Cardiac muscle cell (in vitro differentiated cells and primary cell): ENCODE measurements at places on chromosomes 3 and 15. TPM values are rescaled to one million over a fixed set of nuclear protein-coding genes. Genes with fewer than 3 reads are reported as not detected.

- no peak overlapping the region for H3K27ac ChIP-seq
- H3K27me3 ChIP-seq, result no peaks in the 10 kb centered on the region
- no peak for DNase-seq
- H3K4me3 ChIP-seq, result no peak overlapping the region
- H3K36me3 ChIP-seq, result no peaks in the 10 kb centered on the region
Measured at GRCh38 chr15:40051616-40052415, 12.8 kb upstream of the SRP14 start.

- H3K27me3 ChIP-seq, result no peaks in the 10 kb centered on the region
- H3K4me3 ChIP-seq, result no peak overlapping the region
- DNase-seq, result no peak
Measured at GRCh38 chr3:11606865-11607440, 36.8 kb downstream of the VGLL4 start.

- H3K27ac ChIP-seq, result no peak overlapping the region
- no peaks in the 10 kb centered on the region for H3K36me3 ChIP-seq
- H3K27me3 ChIP-seq, result no peaks in the 10 kb centered on the region
Measured at GRCh38 chr3:76096036-76096435, 310.7 kb upstream of the ZNF717 start.

DNA sequence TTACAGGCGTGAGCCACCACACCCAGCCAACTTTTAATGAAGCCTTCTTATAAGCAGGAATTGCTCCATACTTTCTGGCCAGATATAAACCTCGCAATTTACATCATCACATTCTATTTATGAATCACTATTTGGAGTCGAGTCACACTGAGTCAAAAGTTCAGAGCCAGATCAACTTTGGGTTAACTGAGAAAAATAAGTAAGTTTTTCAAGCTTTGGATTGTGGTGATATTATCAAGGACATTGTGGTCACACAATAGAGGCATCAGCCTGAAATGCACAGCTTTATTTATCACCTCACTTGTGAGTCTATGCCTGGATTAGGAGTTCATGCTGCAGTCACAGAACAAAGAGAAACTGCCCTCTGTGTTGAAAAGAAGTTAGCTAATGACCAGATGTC lies 1163.5 kb downstream of the ROBO1 start:
- no peak overlapping the region for H3K27ac ChIP-seq
- peaks cover 13% of the 10 kb centered on the region for H3K36me3 ChIP-seq
- no peaks in the 10 kb centered on the region for H3K4me1 ChIP-seq
- H3K4me3 ChIP-seq, result no peak overlapping the region
- peak; percentile 86 for DNase-seq

- no peaks in the 10 kb centered on the region for H3K27me3 ChIP-seq
- no peaks in the 10 kb centered on the region for H3K36me3 ChIP-seq
- H3K4me3 ChIP-seq, result no peak overlapping the region
- no peak overlapping the region for H3K27ac ChIP-seq
- no peak for DNase-seq
Measured at GRCh38 chr15:67865766-67866165, 25.9 kb upstream of the RNU6-1 start.

GRCh38 chr3:161345023-161345422 lies 26.3 kb downstream of the SPTSSB start:
- H3K4me3 ChIP-seq, result no peak overlapping the region
- H3K27me3 ChIP-seq, result no peaks in the 10 kb centered on the region
- H3K4me1 ChIP-seq, result no peaks in the 10 kb centered on the region
- no peak for DNase-seq

DNA sequence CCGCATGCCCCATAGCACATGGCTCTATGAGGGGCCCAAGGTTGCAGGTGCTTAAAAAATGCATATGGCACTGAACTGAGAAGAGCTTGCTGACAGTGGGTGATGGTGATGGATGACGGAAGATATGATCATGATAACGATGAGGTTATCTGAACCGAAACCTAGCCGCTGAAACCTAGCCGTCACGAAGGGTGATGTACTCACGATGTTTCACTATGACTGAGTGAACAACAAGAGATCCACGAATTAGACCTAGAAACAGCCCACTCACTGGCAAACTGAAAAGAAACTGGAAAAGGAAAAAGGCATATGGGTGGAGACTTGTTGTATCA lies 57.6 kb upstream of the BCL6 start:
- no peak overlapping the region for H3K4me3 ChIP-seq
- no peaks in the 10 kb centered on the region for H3K36me3 ChIP-seq
- no peak for DNase-seq
- H3K27me3 ChIP-seq, result no peaks in the 10 kb centered on the region

GRCh38 chr3:139394116-139394515 lies 4.7 kb upstream of the COPB2 start:
- peaks cover 27% of the 10 kb centered on the region for H3K4me1 ChIP-seq
- H3K36me3 ChIP-seq, result no peaks in the 10 kb centered on the region
- no peak overlapping the region for H3K4me3 ChIP-seq
- H3K27me3 ChIP-seq, result no peaks in the 10 kb centered on the region

DNA sequence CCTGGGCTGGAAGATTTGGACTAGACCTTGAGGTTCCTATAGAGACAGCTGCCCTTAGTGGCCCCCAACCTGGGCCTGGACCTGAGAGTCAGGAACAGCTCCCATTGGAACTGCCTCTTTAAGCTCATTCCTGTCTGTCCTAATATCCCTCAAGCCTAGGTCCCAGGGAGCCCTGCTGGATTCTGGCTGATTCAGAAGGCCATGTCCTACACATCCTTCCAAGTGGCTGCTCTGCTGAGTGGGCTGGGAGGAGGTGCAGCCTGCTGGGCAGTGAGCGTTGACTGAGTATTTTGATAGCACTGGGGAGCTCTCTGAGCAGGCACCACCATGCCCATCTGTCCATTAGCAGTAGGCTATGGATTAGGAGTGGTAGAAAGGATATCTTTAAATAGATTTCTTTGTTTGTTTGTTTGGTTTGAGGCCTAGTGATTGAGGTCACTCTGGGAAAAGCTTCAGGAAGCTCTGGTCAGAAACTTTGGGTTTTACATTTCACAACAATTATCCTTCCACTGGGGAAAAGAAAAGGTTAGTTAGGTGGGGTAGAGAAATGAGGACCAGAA lies 54.6 kb upstream of the ATOSA start:
- no peak for DNase-seq
- no peak overlapping the region for H3K27ac ChIP-seq
- H3K36me3 ChIP-seq, result no peaks in the 10 kb centered on the region
- no peaks in the 10 kb centered on the region for H3K27me3 ChIP-seq
- peaks cover 4% of the 10 kb centered on the region for H3K4me1 ChIP-seq

GRCh38 chr3:18237251-18238005 lies 187.7 kb downstream of the SATB1 start:
- H3K4me3 ChIP-seq, result no peak overlapping the region
- no peaks in the 10 kb centered on the region for H3K36me3 ChIP-seq

GRCh38 chr3:170506556-170506955 lies 79.3 kb downstream of the SLC7A14 start:
- peaks cover 6% of the 10 kb centered on the region for H3K4me1 ChIP-seq
- DNase-seq, result peak; percentile 26
- H3K4me3 ChIP-seq, result no peak overlapping the region
- H3K27me3 ChIP-seq, result no peaks in the 10 kb centered on the region
- H3K36me3 ChIP-seq, result no peaks in the 10 kb centered on the region
- H3K27ac ChIP-seq, result no peak overlapping the region

DNA sequence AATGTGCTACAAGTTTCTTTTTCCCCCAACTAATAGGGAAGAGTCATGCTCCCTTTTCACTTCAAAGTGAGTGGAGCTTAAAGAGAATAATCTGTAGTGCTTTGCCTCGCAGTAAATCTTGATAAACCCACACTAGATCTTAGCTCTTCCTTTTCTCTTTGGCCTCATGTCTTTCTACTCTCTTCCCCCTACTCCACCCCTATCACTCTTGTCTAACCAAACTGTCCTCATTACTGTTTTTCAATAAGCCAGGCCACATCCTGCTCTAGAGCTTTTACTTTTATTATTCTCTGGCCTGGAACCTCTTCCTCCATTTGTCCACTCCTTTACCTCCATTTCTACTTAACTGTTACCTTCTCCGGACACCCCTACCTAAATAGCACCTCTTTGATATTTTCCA lies 291.0 kb upstream of the SATB1 start:
- no peak overlapping the region for H3K27ac ChIP-seq
- no peaks in the 10 kb centered on the region for H3K36me3 ChIP-seq
- no peak for DNase-seq
- H3K4me3 ChIP-seq, result no peak overlapping the region

DNA sequence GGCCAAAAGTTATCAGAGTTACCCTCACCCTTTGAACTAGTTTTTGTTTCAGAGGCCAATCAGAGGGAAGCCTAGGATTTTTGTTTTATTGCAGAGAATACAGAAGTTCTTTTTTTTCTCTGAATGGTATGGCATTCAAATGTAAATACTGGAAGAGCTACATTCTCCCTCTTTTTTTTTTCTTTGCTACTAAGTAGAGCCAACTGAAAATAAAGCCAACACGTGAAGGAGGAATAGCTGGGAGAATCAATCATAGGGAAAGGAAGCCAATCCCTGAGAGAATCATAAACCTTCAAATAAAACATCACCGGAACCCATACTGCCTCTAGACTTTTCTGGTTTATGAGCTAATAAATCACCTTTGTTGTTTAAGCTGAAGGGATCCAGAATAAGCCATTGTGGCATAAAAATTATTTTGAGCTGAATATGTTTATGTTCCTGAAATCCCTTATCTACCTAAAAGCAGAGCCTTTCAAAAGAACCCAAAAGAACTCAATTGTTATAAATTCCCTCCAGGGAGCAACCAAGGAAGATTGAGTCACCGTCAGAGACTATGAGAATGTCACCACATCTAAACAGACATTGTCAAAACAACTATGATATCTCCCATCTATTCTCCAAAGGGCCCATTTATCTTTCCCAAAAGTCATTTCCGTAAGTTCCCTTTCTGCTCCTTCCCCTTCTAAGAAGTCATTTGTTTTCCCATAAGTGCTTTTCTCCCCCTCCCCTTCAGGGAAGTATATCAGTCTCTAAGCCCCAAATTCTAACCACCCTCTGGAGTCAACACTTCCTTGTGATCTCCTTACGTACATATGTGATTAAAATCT lies 3.8 kb upstream of the ZNF280D start:
- no peak for DNase-seq
- no peak overlapping the region for H3K4me3 ChIP-seq
- no peak overlapping the region for H3K27ac ChIP-seq
- H3K36me3 ChIP-seq, result no peaks in the 10 kb centered on the region

GRCh38 chr3:42375121-42375800 lies 35.1 kb downstream of the LYZL4 start:
- H3K4me3 ChIP-seq, result no peak overlapping the region
- H3K27ac ChIP-seq, result no peak overlapping the region
- DNase-seq, result no peak

GRCh38 chr3:99674086-99674789 lies 35.8 kb downstream of the COL8A1 start:
- no peaks in the 10 kb centered on the region for H3K36me3 ChIP-seq
- H3K27ac ChIP-seq, result no peak overlapping the region

DNA sequence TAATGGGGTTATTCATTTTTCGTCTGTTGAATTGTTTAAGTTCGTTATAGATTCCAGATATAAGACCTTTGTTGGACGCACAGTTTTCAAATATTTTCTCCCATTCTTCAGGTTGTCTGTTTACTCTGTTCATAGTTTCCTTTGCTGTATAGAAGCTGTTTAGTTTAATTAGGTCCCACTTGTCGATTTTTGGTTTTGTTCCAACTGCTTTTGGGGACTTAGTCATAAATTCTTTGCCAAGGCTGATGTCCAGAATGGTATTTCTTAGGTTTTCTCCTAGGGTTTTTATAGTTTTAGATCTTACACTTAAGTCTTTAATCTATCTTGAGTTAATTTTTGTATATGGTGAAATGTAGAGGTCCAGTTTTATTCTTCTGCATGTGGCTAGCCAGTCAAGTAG lies 58.9 kb upstream of the ZNF280D start:
- H3K27ac ChIP-seq, result no peak overlapping the region
- no peaks in the 10 kb centered on the region for H3K27me3 ChIP-seq
- no peak overlapping the region for H3K4me3 ChIP-seq
- H3K36me3 ChIP-seq, result no peaks in the 10 kb centered on the region
- no peaks in the 10 kb centered on the region for H3K4me1 ChIP-seq
- no peak for DNase-seq

DNA sequence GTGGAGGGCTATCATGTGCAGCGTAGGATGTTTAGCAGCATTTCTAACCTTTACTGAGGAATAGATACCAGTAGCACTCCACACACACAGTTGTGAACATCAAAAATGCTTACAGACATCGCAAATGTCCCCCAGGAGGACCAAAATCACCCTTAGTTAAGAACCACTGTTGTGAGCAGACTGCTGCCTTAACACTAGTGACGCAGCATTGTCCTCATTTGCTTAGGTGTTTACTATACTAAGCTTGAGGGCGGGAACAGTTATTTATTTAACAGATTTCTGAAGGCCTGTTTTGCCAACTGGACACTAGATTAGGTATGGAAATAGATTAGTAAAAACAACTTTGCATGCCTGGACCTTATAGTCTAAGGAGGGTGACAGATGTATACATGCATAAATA lies 2.3 kb downstream of the PPP2R3A start:
- H3K27me3 ChIP-seq, result no peaks in the 10 kb centered on the region
- no peaks in the 10 kb centered on the region for H3K36me3 ChIP-seq
- no peak for DNase-seq
- peak overlapping the region; percentile 87 for H3K4me3 ChIP-seq
- peaks cover 16% of the 10 kb centered on the region for H3K4me1 ChIP-seq
- peak overlapping the region; percentile 94 for H3K27ac ChIP-seq

GRCh38 chr3:135078283-135078682 lies 283.2 kb downstream of the EPHB1 start:
- H3K4me3 ChIP-seq, result no peak overlapping the region
- DNase-seq, result no peak
- no peaks in the 10 kb centered on the region for H3K4me1 ChIP-seq
- H3K36me3 ChIP-seq, result no peaks in the 10 kb centered on the region

DNA sequence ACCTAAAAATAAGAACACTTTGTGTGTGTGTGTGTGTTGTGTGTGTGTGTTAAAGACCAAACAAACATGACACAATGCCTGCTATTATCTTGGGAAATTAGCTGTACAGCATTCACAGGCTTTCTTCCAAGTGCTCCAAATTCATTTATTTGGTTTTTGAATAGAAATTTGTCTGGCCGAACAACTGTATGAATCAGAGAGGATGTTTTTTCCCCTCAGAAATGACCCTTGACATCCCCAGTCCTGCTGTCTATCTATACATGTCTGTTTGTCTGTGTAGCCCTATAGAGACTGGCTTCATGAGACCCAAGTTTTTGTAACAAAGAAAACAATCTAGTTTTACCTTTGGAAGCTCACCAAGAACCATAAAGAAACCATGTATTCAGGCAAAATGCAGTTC lies 549.8 kb downstream of the NSUN3 start:
- no peak for DNase-seq
- no peak overlapping the region for H3K27ac ChIP-seq
- no peak overlapping the region for H3K4me3 ChIP-seq
- H3K36me3 ChIP-seq, result no peaks in the 10 kb centered on the region
- no peaks in the 10 kb centered on the region for H3K4me1 ChIP-seq

MIX23 gene
- total RNA-seq, result 54.8 and 60.7 TPM in 2 replicates

DGKG gene
- 0.15 and 0.92 TPM in 2 replicates for total RNA-seq

SLC24A5 gene
- not detected in 2 replicates for total RNA-seq

CCR8 gene
- total RNA-seq, result not detected in 2 replicates

SERPINI2 gene
- total RNA-seq, result 0.57 TPM in 1 of 2 replicates, not detected in the other

SLC6A1 gene
- not detected in 2 replicates for total RNA-seq

RSL24D1 gene
- total RNA-seq, result 30.3 and 45.8 TPM in 2 replicates

USP50 gene
- total RNA-seq, result not detected in 2 replicates

RASL12 gene
- 7.0 and 38.2 TPM in 2 replicates for total RNA-seq

ZBED2 gene
- total RNA-seq, result not detected in 2 replicates

P2RY13 gene
- total RNA-seq, result not detected in 2 replicates
